WERI-Rb-1 (cell line): ENCODE measurements at places on chromosomes 6 and 20.
A peak's percentile ranks its signal among the peaks of the same experiment; 100 is the strongest.

GRCh38 chr6:14984519-14984853 is 261.4 kb upstream of the JARID2 start:
- DNase-seq: peak; percentile 84

DNA sequence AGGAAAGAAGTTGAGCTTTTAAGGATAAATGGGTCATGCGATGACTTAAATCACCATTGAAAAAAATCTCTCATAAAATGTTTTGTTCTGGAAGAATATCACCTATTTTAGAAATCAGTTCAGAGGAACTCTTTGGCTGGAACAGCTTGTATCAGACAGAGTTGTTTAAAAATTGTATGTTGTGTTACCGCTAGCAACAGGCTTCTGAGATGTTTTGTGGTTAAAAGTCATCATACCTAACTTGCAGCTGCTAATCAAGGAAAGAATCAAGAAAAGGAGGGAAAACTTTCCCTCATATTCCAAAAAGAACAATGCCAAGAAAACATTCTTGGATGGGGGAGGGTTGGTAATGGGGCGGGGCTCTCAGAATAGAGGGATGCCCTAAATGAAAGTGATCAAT is 220.7 kb upstream of the CITED2 start:
- DNase-seq: no peak

- DNase-seq: no peak
Measured at GRCh38 chr6:150102750-150103270, 33.9 kb upstream of the ULBP3 start.

DNA sequence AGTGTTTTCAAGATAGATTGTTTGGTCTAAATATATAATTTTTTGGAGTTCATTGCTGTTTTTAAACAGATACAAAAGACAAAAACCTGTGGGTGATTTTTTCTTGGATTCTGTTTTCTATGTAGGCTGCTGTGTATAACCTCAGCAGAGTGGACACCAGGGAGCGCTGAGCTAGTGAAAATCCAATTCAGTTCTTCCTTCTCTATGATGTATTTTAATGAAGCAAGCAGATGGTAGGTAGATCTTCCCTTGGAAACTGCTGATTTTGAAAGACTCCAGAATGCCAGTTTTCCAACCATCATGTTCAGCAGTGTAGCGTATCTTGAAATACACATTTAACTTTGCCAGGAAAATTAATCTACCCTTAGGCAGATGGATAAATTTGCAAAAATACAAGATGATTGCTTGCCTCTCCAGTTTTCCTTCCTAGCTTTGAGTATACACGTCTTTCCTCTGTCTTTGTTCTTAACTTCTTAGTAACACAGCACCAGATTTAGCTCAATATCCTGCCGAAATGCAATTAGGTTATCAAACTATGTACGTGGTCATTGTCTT is 178.0 kb downstream of the PHF3 start:
- no peak for DNase-seq

DNA sequence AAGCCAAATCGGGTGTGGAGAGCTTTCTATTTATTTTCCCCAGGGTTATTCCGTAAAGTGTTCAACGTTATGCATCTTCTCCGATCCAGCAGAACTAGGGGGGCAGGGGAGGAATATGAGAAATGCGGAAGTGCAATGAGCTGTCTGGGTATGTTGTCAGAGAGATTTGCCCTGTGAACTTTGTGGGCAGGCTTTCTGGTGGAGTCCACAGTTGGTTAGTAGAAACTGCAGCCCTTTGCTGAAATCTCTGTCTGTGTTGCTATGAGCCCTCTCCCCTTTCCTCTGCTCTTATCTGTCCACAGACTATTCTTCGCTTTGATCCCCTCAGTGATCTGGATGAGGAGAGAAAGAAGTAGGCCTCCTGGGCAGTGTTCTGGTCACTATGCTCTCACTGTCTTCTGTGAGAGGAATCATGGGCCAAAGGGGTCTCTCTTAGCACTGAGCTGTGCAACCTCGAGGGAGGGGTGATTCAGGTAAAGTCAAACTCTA is 158.9 kb upstream of the FUT9 start:
- no peak for DNase-seq

GRCh38 chr6:158591134-158591809 is 31.4 kb downstream of the TMEM181 start:
- DNase-seq: no peak

- no peak for DNase-seq
Measured at GRCh38 chr6:54913211-54913610, 66.6 kb downstream of the FAM83B start.

GRCh38 chr20:2756056-2756611 is 44.3 kb downstream of the CPXM1 start:
- DNase-seq: peak; percentile 83

DNA sequence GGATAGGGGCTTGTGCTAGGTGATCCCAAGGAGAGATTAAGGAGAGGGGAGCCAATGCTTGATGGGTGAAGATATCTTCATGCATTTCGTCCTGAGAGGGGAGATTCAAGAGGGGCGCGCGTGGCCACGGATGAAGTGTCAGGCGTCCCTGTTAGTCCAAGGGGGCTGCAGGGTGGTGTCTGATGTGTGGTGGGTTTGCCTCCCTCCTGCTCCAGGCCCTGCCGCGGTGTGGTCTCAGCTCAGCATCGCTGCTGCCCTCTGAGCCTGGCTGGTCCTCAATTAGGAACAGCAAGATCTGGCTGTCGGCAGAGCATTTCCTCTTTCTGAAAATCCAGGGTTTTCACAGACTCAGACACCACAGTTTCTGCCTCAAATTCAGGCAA is 318.0 kb downstream of the THBS2 start:
- DNase-seq: no peak

DNA sequence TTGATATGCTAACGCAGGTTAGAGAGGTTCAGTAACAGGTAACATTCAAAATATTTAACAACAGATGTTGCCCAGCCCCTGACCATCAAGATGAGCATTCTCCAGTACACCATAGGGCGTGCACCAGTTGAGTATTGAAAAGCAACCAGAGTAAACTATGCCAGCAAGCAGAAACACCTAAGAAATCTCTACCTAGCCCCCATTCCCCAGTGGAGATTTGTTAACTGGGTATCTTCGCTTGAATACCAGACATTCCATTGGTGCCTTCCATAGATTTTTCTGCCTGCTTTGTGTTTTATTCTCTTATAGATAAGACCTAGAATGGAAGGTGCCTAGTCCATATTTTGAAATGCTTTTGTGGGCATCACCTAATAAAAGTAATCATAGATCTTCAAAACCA is 623.9 kb downstream of the KIF16B start:
- no peak for DNase-seq

DNA sequence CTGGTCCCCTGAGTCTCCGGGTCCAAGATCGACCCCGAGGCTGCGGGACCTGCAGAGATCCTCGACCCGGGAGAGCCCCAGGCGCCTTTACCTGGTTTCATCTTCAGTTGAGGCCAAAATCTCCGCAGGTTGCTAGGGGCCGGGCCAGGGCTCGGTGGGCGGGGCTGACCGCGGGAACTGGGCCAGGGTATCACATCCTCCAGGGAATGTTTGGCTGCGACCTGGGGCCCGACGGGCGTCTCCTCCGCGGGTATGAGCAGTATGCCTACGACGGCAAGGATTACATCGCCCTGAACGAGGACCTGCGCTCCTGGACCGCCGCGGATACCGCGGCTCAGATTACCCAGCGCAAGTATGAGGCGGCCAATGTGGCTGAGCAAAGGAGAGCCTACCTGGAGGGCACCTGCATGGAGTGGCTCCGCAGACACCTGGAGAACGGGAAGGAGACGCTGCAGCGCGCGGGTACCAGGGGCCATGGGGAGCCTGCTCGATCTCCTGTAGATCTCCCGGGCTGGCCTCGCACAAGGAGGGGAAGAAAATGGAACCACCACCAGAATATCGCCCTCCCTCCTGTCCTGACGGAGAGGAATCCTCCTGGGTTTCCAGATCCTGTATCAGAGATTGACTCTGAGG is 53.8 kb upstream of the POLR1H start:
- peak; percentile 26 for DNase-seq

GRCh38 chr6:111900735-111901134 is 27.5 kb upstream of the FYN start:
- DNase-seq: no peak

DNA sequence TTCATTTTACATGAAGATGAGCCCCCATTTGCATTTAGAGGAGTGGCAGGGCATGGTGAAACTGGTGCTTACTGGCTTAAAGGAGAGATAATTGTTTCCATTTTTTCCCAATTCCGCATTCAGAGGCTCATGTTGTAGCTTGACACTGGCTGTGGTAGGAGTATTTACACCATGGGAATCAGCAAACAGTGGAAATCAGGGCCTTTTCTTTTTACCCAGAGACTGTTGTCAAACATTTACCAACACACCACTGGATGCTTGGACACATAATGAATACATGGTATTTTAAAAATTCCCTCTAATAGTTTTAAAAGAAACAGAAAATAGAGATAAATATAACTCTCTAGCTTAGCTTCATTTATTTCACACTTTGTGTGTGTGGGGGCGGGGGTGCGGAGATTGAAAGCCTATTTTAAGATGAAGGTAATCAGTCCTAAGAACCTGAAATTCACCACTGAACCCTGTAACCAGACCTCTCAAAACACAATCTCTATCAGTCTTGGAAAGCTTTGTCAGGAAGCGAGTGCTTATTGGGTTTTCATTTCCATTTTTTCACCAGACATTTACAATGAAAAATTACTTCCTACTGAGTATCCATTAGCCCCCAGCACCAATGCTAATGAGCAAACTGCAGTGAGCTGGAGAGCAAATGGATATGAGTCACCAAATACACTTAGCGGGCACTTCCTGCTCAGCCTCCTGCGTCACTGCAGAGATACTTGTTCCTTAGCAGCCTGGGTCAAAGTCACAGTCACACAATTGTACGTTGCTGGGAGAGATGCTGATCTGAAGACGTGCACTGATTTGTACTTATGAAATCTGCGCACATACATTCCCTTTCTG is 532.0 kb downstream of the BCKDHB start:
- DNase-seq: no peak

DNA sequence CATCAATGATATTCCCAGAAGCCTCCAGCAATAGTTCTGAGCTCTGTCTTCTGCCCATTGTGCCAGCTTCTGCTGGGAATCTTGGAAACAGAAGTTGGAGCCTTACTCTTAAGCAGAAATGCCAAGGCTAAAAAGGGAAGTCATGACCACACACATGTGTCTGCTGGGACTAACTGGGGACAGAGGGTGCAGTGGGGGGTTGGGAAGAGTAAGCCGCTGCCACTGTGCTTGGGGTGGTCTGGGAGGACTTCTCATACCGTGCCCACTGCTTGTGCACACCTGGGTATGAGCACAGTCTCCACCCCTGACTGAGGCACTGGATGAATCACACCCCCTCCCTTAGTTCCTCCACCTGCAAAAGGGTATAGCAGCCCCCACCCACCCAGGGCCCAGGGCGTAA is 90.7 kb downstream of the CDC5L start:
- no peak for DNase-seq

GRCh38 chr6:149077208-149077607 is 240.3 kb upstream of the TAB2 start:
- no peak for DNase-seq

- DNase-seq: peak; percentile 68
Measured at GRCh38 chr6:90898763-90899162, 311.9 kb upstream of the MAP3K7 start.

- no peak for DNase-seq
Measured at GRCh38 chr20:57671662-57672061, 38.2 kb downstream of the PMEPA1 start.

- no peak for DNase-seq
Measured at GRCh38 chr20:1566701-1567100, 9.2 kb upstream of the SIRPD start.
